ENCODE measurements at places on chromosomes 7 and 10. TPM values are rescaled to one million over a fixed set of nuclear protein-coding genes. Genes with fewer than 3 reads are reported as not detected.

DNA sequence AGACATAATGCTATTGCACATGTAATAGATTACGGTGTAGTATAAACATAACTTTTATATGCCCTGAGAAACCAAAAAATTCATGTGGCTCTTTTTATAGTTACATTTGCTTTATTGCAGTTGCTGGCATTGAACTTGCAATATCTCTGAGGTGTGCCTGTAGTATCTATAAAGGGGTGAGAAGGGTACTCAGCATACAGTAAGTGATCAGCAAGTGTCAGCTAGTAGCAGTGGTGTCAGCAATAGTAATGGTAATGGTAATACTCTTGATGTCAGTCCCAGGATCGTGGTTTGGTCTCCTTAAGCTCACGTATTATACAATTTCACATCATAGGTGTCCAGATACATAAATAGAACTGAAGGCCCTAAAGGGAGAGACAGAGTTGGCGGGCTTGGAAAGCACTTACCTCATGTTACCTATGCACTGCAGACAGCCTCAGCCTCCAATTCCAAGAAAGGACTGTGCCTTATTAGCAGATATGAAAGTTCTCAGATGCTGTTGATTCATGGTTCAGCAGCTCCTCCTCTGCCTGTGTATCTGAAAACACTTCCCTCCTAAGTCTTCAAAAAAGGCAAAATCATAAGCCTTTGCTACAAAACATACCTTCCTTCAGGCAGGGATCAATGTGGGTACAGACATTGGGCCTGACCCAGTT, 6.6 kb upstream of the GIMAP7 start:
- H3K36me3 ChIP-seq: no peaks in the 10 kb centered on the region
- no peak overlapping the region for H3K4me3 ChIP-seq
- no peak for DNase-seq
- no peaks in the 10 kb centered on the region for H3K27me3 ChIP-seq
- no peaks in the 10 kb centered on the region for H3K4me1 ChIP-seq

- H3K27me3 ChIP-seq: no peaks in the 10 kb centered on the region
- H3K4me1 ChIP-seq: no peaks in the 10 kb centered on the region
- no peak for DNase-seq
- no peak overlapping the region for H3K27ac ChIP-seq
Measured at GRCh38 chr10:59085711-59086502, 90.5 kb upstream of the PHYHIPL start.

- no peaks in the 10 kb centered on the region for H3K27me3 ChIP-seq
- no peaks in the 10 kb centered on the region for H3K4me1 ChIP-seq
- no peaks in the 10 kb centered on the region for H3K36me3 ChIP-seq
- no peak overlapping the region for H3K4me3 ChIP-seq
- DNase-seq: no peak
Measured at GRCh38 chr10:15440204-15440711, 69.2 kb upstream of the FAM171A1 start.

C7orf57 gene
- total RNA-seq: not detected

SFTPD gene
- 0.74 TPM for total RNA-seq

OPN4 gene
- 0.19 TPM for total RNA-seq

INMT gene
- 199 TPM for total RNA-seq

TFEC gene
- 2.1 TPM for total RNA-seq

DNA sequence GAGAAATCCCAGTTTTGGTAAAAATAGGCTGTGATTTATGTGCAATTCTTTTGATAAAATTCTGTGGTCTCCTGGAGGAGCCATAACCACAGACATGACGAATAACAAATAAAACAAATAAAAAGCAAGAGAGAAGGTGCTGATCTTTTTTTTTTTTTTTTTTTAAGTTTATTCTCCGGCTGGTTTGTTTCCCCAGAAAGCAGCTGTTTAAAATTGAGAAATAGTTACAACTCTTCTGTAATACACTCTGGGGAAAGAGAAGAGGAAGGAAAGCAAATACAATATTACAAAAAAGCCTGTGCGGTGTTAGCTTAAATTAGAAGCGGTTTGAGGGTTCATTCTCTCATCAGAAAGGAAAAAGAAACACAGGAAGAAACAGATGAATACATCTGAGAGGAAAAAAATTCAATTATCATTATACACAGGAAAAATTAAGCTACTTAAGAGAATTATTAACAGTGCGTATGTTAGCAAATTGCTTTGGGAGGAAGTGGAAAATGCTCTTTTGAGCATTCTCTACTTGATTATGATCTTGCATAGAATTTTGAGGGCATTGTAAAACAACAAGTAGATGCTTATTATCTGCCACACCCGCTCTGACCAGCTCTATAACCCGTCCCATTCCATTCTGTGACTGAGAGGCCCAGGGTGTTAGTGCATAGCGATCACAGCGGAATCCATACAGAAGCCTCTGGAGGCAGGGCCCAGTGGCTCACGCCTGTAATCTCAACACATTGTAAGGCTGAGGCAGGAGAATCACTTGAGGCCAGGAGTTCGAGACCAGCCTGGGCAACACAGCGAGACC, 40.6 kb upstream of the WAC start:
- no peaks in the 10 kb centered on the region for H3K4me1 ChIP-seq
- H3K27ac ChIP-seq: no peak overlapping the region
- DNase-seq: no peak
- no peak overlapping the region for H3K4me3 ChIP-seq
- no peaks in the 10 kb centered on the region for H3K27me3 ChIP-seq

DNA sequence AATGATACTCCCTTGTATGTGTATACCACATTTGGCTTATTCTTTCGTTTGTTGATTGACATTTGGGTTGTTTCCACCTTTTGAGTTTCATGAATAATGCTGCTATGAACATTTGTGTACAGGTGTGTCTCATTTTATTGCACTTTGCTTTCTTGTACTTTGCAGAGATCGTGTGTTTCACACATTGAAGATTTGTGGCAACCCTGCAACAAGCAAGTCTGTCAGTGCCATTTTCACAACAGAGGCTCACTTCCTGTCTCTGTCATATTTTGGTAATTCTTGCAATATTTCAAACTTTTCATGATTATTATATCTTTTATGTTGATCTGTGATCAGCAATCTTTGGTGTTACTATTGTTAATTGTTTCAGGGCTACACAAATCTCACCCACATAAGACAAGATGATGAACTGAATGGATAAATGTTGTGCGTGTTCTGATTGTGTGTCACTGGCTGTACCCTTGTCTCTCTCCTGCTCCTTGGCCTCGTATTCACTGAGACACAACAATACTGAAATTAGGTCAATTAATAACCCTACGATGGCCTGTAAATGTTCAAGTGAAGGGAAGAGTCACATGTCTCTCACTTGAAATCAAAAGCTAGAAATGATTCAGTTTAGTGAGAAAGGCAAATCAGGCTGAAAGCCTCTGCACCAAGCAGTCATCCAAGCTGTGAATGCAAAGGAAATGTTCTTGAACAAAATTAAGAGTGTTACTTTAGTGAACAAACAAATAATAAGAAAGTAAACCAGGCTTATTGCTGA, 133.6 kb upstream of the JCAD start:
- no peak overlapping the region for H3K4me3 ChIP-seq
- H3K36me3 ChIP-seq: no peaks in the 10 kb centered on the region
- no peak for DNase-seq

SPDYE1 gene
- total RNA-seq: not detected

PNLIPRP2 gene
- not detected for total RNA-seq

DNA sequence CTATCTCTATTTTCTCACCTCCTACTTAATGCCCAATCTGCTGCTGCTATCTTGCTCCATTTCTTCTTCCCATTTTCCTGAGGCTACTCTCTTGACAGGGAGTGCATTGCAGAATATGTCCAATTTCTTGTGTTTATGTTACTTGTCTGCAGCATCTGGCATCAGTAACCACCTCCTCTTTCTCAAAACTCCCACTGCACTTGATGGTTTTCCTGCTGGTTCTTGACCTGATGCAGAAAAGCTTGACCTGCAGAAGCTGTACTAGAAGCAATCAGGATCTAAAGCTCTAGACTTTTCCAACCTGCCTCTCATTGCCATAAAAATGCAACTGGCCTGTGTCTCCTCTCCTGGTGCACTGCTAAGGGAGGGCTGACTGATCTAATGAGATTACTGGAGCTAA, 287.8 kb downstream of the ZEB1 start:
- no peaks in the 10 kb centered on the region for H3K36me3 ChIP-seq
- no peaks in the 10 kb centered on the region for H3K27me3 ChIP-seq
- H3K27ac ChIP-seq: no peak overlapping the region
- no peak overlapping the region for H3K4me3 ChIP-seq
- DNase-seq: no peak
- no peaks in the 10 kb centered on the region for H3K4me1 ChIP-seq

OPALIN gene
- not detected for total RNA-seq

DNA sequence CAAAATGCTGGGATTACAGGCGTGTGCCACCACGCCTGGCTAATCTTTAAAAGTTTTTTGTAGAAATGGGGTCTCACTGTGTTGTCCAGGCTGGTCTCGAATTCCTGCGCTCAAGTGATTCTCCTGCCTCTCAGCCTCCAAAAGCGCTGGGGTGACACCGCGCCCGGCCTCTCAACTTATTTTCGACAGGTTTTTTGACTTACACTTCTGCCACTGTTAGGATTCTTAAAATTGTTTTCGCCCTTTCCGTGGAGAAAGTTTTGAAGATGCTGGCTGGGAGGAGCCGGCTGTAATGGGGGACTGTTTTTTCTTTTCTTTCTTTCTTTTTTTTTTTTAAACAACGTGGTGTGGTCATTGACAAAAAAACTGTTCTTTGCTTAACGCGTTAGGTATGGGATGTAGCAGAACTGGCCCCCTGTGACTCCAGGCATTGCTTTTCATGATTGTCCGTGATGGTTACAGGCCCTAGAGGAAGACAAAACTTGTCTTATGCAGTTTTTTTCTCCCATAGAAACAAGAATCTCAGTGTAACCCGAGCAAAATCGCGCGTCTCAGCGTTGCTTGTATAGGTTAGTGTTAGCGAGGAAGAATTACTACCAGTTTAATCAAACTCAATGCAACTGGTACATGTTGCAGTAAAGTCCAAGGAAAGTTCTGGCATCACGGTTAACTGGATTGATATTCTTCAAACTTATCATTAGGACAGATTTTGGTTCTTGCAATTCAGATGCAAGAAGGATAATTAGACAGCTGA, 72.2 kb downstream of the DAGLB start:
- peak overlapping the region; percentile 86 for H3K4me3 ChIP-seq
- DNase-seq: no peak
- H3K27me3 ChIP-seq: no peaks in the 10 kb centered on the region

PRLHR gene
- total RNA-seq: not detected

DNA sequence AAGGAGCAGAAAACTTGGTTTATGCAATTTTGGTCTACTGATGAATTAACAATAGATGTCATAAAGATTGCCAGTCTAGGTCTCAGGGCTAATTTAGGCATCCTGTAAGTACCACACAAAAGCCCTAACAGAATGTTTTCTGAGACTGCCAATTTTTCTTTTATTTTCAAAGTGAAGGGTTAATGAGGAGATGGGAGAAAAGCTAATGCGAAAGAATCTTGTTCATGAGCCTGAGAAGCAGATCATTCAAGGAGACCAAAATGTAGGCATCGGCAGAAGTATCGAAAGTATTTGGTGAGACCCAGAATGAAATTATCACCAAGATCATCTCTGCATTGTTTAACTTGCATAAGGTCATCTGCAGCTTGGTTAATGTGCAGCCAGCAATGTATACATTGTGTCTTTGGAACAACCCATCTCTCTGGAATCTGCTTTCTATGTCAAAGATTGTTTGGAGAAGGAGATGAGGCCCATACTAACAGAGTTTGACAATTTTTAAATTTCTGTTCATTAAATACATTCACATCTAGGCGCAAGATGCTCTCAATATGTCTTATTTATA, 163.3 kb upstream of the GLI3 start:
- H3K4me3 ChIP-seq: no peak overlapping the region
- no peaks in the 10 kb centered on the region for H3K27me3 ChIP-seq
- no peaks in the 10 kb centered on the region for H3K4me1 ChIP-seq
- no peaks in the 10 kb centered on the region for H3K36me3 ChIP-seq
- DNase-seq: no peak

- no peak overlapping the region for H3K4me3 ChIP-seq
- no peaks in the 10 kb centered on the region for H3K27me3 ChIP-seq
- H3K27ac ChIP-seq: no peak overlapping the region
- DNase-seq: no peak
Measured at GRCh38 chr10:24483701-24484100, 240.0 kb downstream of the ARHGAP21 start.

PIK3AP1 gene
- total RNA-seq: 3.1 TPM

DNA sequence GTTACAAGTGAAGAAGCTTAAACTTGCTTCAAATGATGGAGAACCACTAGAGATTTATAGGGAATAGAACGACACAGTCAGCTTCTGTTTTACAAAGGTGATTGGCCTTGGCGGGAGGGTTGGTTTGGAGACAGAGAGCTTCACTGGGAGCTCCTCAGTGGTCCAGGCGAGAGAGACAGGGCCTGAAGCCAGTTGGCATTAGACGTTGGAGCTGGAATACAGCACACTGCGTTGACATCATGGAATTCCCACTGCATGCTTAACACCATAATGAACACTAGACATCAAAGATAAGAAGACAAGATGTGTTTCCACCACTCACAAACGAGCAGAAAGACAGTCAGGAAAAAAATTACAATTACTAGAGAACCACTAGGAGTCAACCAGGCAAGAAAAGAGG, 67.8 kb downstream of the TBXAS1 start:
- no peaks in the 10 kb centered on the region for H3K4me1 ChIP-seq
- no peaks in the 10 kb centered on the region for H3K27me3 ChIP-seq
- peak overlapping the region; percentile 29 for H3K27ac ChIP-seq
- peak; percentile 62 for DNase-seq
- no peak overlapping the region for H3K4me3 ChIP-seq

DNA sequence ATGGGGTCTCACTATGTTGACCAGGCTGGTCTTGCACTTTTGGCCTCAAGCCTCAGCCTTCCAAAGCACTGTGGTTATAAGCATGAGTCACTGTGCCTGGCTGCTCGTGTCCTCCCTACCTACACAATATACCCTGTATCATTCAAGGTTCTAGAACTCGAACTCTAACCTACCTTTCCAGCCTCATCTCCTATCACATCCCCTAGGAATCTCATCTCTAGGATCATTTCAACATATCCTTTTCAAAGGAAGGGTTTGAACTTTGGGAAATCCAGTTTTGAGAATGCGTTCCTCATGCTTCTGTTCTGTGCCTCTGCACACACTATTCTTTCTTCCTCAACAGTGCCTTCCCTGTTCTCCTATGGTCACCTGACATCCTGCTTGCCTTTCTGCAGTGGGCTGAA, 87.8 kb upstream of the RHEB start:
- H3K27me3 ChIP-seq: no peaks in the 10 kb centered on the region
- peaks cover 24% of the 10 kb centered on the region for H3K4me1 ChIP-seq
- peak overlapping the region; percentile 35 for H3K27ac ChIP-seq
- no peak overlapping the region for H3K4me3 ChIP-seq
- no peak for DNase-seq

AGAP5 gene
- total RNA-seq: 1.5 TPM

DNA sequence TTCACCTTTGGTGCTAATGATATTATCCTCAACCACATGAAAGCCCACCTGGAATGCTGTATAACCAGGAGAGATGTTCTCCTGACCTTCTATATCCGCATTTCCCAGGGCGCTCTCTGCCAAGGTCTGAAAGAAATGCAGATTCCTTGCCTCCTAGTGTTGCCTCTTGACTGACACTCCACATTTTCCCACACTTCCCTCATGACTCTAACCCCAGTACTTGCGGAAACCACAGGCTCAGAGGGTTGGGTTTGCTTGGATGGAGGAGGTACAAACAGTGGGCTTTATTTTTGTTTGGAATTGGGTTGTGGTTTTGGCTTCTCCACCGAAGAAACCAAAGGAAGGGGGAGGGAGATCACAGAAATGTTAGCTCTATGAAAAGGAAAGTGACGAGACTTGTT, 222.9 kb upstream of the CELF2 start:
- peak overlapping the region; percentile 84 for H3K27ac ChIP-seq
- no peaks in the 10 kb centered on the region for H3K27me3 ChIP-seq
- no peaks in the 10 kb centered on the region for H3K4me1 ChIP-seq
